Activated T-cell treated with anti-CD3 and anti-CD28 coated beads for 1 hour (primary cell): ENCODE measurements at places on chromosomes 4 and X.
A peak's percentile ranks its signal among the peaks of the same experiment; 100 is the strongest.

DNA sequence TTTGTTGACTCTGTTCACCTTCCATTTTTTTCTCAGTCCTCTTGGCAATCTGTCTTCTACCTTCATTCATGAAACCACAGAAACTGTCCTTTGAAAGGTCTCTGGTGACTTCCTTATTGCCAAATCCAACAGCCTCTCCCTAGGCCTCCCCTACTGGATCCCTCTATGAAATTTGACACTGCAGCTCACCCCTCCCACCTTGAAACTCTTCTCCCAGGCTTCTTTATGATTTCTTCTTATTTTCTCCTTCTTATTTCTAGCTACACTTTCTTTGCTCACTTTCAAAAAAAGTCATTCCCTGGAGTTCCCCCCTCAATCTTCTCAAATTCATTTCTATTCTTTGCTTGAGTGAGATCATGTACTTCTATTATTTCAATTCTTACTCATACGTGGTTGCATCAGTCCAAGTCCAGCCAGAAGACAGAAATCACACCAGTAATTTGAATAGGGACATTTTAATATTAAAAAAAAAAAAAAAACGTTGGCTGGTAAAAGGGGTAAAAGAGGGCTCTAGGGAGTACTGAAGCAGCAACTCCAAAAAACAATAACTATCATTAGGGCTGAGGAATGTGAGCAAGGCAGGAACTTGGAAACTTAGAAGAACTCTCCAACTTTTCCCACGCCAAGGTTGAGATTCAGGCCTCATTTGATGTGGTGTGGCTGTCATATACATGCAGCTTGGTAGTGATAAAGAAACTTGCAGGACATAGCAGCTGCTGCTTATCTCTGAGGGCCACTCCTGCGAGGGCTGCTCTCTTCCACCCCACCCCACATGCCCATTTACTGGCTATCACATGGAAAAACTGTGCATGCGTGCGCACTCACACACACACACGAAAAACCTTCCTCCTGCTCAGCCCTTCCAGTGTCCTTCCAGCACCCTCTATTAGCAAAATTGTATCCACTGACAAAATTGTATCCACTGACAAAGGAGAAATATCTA, 169.8 kb upstream of the GALNT7 start:
- DNase-seq: no peak

DNA sequence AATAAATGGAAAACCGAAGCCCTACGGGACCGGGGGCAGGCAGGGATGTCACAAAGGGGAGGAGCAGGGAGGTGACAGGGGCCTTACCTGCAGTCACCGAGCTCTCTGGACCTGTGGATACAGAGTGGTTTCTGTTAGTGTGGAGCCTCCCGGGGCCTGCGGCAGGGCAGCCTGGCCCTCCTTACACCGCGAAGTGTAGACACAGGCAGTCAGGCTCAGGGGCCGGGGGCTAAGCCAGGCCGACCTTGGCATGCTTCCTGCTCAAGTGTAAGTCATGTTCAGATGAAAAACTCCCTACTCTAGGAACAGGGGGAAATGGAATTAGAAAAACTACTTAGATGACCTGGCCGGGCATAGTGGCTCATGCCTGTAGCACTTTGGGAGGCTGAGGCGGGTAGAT, 4.3 kb downstream of the FAM3A start:
- no peak for DNase-seq

GRCh38 chr4:162959046-162959445, 207.6 kb downstream of the NAF1 start:
- no peak for DNase-seq

DNA sequence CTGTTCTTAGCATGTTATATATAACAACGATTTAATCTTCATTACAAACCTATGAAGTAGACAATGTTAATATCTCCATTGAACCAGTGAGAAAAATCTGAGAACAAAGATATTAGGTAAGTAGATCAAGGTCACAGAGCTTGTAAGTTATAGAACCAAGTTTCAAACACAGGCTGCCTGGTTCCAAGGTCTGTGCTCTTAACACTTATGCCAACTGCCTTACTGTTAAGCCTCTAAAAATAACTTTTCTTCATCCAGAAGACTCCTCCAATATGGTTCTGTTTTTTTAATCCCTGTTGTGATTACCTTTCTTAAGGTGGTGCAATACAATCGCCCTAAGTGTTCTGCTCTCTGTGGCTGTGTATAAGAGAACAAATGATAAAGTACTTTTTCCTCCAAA, 282.0 kb upstream of the GRID2 start:
- no peak for DNase-seq

DNA sequence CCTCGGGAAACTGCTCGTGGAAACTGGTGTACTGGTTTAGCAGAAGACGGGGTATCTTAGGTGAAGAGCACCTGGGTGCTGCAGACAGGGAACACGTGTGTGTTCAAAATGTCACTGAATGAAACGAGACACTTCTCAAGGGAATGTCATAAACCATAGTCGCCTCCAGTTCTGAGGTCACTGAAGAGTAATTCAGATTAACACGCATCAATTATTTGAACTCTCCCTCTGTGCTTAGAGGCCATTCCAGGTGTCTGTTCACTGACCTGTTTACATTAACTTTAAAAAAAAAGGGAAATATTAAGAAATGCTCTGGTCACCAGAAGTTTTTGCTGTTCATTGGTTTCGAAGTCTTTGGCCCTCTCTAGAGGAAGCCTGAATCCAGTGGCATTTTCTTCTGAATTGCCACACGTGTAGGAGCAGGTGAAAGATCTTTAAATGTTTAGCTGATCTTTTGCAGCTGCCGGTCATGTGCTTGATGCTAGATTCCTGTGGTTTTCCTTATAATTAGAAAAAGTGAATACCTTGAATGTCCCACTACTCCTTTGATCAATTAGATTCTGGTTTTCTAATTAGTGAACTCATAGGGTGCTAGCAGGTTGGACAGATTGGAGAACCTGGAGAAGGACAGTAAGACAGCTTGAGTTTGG, 330.5 kb downstream of the ARHGAP10 start:
- no peak for DNase-seq

GRCh38 chr4:105060628-105061027, 86.0 kb upstream of the TET2 start:
- DNase-seq: no peak

- DNase-seq: no peak
Measured at GRCh38 chr4:32025851-32026459, 1305.8 kb downstream of the PCDH7 start.

DNA sequence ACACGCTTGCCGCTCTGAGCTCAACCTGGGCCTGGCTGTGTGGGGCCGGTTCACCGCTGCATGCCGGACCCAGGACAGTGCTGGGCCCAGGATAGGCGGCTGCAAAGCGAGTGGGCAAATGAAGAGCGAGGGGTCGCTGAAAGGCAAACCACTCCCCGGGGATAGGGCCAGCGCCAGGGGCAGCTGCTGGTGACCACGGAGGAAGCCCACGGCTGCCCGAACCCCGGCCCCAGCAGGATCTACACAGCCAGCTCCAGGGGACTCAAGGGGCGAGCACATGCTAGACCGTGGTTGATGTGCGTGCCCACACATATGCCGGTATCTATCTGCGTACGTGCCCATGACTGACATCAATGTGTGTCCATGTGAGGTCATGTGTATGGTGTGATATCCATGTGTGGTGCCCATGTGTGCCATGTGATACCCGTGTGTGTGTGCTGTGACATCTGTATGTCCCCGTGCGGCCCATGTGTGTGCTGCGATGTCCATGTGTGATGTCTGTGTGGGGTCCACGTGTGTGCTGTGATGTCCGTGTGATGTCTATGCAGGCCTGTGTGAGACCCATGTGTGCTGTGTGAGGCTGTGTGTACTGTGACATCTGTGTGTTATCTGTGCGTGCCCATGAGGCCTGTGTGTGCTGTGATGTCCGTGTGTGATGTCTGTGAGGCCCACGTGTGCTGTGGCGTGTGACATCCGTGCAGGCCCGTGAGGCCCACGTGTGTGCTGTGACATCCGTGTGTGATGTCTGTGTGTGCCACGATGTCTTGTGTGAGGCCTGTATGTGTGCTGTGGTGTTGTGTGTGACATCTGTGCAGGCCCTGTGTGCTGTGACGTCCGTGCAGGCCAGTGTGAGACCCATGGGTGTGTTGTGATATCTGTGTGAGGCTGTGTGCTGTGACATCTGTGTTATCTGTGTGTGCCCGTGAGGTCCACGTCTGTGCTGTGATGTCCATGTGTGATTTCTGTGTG, 24.8 kb downstream of the CTBP1 start:
- DNase-seq: no peak

- DNase-seq: peak; percentile 59
Measured at GRCh38 chr4:6688879-6689505, 4.7 kb upstream of the S100P start.

DNA sequence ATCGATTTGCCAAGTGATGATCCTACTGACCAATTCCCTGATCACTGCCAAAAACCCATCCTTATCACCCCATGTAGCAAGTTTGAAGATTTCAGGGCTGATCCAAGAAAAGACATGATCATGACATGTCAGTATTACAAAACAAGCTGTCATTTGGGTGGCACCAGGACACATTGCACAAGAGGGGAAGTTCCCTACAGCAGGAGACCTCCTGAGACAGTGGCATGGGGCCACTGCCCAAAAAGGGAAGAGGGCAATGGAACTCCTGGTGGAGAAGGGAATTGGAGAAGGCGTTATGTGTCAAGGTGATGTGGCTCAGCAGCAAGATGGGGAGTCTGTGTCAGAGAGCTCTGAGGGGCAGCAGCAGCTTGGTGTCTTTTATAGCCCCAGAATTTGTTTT, 43.4 kb downstream of the ZNF182 start:
- DNase-seq: no peak

GRCh38 chr4:16136311-16136710, 52.5 kb upstream of the PROM1 start:
- DNase-seq: no peak

- DNase-seq: no peak
Measured at GRCh38 chr4:168654104-168654847, 157.4 kb downstream of the PALLD start.

DNA sequence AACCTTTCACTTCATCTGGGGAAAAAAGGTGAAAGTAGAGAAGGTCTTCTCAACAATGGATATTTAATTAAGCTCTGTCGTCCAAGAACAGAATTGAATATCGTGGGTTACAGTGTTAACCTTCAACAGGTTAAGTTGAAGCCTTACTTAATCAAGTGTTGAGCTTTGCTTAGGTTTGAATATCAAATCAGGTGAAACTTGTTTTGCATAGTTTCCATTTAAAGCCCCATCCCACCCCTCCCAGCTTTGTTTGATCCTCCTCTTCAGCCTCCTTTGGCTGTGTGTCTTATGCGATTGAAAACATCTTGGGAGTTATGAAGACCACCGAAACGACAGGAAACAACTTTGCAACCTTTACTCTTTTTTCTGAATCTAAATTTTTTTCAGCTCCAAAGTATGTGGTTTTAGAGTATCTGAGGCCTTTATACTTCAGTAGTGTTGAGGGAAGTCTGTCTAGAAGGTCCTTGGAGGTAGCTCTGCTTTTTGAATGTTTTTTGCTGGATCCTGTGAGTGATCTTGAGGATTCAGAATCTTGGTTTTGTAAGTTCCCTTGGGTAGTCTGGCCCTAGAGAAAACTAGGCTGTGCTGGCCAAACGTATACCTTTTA, 39.1 kb downstream of the MCUB start:
- DNase-seq: no peak
